ENCODE measurements at places on chromosomes 12 and 14. TPM values are rescaled to one million over a fixed set of nuclear protein-coding genes. Genes with fewer than 3 reads are reported as not detected.

- no peak overlapping the region for H3K4me3 ChIP-seq
- no peaks in the 10 kb centered on the region for H3K27me3 ChIP-seq
- H3K36me3 ChIP-seq = peaks cover 16% of the 10 kb centered on the region
- H3K27ac ChIP-seq = peak overlapping the region; percentile 39
- H3K4me1 ChIP-seq = peaks cover 66% of the 10 kb centered on the region
- DNase-seq = no peak
These were observed 8.5 kb downstream of the CTDSP2 start for GRCh38 chr12:57837864-57838562.

The SERPINA4 gene
- 0.52 TPM for total RNA-seq

DNA sequence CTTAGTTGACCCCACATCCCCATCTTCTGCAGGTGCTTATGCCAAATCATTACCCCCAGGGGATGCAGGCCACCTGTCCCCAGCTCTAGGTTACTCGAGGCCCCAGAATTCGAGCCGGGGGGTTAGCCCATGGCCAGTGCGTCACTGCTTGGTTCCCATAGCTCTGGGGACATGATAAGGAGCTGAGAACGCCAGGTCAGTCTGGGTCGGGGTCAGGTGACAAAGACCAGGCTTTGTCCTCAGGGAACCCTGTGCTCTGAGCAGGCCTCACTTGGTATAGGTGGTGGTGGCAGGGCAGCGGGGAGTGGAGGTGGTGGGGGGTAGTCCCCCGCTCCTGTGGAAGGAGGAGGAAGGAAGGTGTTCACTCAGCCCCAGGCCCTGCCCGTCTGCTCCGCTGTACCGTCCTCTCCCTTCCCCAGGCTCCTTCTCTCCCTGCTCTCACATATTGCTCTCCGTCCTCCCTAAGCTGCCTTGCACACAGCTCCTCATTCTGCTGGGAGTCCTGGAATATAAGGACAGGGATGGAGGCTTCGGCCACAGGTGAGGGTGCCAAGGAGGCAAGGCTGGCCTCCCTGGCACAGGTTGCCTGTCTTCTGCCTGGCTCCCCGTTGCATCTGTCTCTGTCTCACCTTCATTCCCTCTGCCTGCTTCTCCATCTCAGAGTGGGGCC lies 2.0 kb upstream of the MYH6 start:
- no peaks in the 10 kb centered on the region for H3K36me3 ChIP-seq
- no peaks in the 10 kb centered on the region for H3K4me1 ChIP-seq
- H3K27me3 ChIP-seq = no peaks in the 10 kb centered on the region

GRCh38 chr12:124087266-124088051 lies 114.4 kb downstream of the ZNF664 start:
- H3K27me3 ChIP-seq = no peaks in the 10 kb centered on the region
- no peak overlapping the region for H3K4me3 ChIP-seq
- H3K27ac ChIP-seq = no peak overlapping the region
- no peak for DNase-seq

- H3K36me3 ChIP-seq = no peaks in the 10 kb centered on the region
- H3K27me3 ChIP-seq = no peaks in the 10 kb centered on the region
- no peak overlapping the region for H3K4me3 ChIP-seq
- H3K27ac ChIP-seq = no peak overlapping the region
These were observed 92.8 kb downstream of the SLC15A5 start for GRCh38 chr12:16184681-16185080.

DNA sequence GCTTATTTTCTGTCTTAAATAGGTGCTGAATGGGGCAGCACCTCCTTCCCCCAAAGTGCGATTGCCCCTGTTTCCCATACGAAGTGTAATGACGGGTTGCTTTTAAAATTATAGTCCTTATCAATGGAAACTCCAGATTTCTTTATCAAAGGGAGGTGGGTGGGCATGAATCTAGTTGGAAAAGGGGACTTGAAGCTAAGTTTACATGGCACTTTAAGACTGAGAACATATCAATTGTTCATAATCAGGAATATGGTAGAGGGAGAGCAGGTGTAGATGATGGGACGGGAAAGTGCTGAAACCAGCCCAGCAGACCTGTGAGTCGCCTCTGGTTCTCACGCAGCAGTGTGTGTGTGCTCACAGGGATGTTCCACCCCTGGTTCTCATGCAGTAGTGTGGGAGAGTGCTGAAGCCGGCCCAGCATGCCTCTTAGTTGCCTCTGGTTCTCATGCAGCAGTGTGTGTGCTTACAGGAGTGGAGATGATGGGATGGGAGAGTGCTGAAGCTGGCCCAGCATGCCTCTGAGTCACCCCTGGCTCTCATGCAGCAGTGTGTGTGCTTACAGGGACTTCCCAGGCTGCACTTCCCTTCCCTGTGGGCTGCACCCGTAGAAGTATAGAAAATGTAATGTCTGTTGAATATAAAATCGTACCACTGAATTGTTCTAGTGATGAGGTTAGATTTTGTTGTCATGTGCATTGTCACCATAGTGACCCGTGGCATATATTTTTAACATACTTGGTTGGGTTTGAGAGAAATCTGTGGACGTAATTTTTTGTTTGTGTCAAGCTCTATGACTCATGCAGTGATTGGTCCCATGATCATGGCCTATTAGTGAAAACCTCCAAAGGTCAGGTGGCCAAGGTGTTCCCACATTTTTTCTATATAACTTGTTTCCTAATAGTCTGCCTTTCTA lies 51.6 kb downstream of the GPATCH2L start:
- no peak overlapping the region for H3K4me3 ChIP-seq
- no peak for DNase-seq
- no peak overlapping the region for H3K27ac ChIP-seq
- H3K27me3 ChIP-seq = no peaks in the 10 kb centered on the region

The TAS2R9 gene
- not detected for total RNA-seq

GRCh38 chr12:111298582-111299436 lies 70.1 kb downstream of the PHETA1 start:
- no peak overlapping the region for H3K4me3 ChIP-seq
- no peak overlapping the region for H3K27ac ChIP-seq
- no peaks in the 10 kb centered on the region for H3K36me3 ChIP-seq
- DNase-seq = peak; percentile 50
- H3K4me1 ChIP-seq = no peaks in the 10 kb centered on the region

- H3K36me3 ChIP-seq = no peaks in the 10 kb centered on the region
- DNase-seq = no peak
- no peaks in the 10 kb centered on the region for H3K27me3 ChIP-seq
- H3K27ac ChIP-seq = no peak overlapping the region
- no peak overlapping the region for H3K4me3 ChIP-seq
These were observed 123.7 kb upstream of the GARIN6 start for GRCh38 chr12:99523853-99524252.

The LRTM2 gene
- total RNA-seq = 0.05 TPM

GRCh38 chr14:59895721-59896120 lies 24.2 kb upstream of the LRRC9 start:
- H3K27me3 ChIP-seq = peaks cover 3% of the 10 kb centered on the region
- H3K4me1 ChIP-seq = no peaks in the 10 kb centered on the region
- H3K36me3 ChIP-seq = no peaks in the 10 kb centered on the region
- H3K27ac ChIP-seq = no peak overlapping the region

DNA sequence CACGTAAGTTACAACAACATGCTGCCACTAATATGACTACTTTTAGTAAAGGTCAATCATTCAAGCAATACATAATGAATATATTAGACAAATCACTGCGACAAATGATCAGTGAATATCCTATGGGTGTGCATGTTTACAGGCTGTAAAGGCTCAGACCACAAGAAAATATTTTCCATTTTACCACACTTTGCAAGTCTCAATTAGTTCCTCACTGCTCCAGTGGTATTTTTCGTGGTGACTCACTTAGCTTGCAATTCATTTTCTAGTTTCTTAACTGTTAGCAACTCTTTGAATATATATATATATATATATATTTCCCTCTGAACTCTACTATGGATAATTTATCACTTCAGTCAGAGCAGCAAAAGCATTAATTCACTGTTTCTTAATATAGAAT lies 96.9 kb downstream of the EML5 start:
- no peaks in the 10 kb centered on the region for H3K4me1 ChIP-seq
- no peaks in the 10 kb centered on the region for H3K36me3 ChIP-seq
- H3K27ac ChIP-seq = no peak overlapping the region
- DNase-seq = no peak
- H3K27me3 ChIP-seq = no peaks in the 10 kb centered on the region
- H3K4me3 ChIP-seq = no peak overlapping the region

DNA sequence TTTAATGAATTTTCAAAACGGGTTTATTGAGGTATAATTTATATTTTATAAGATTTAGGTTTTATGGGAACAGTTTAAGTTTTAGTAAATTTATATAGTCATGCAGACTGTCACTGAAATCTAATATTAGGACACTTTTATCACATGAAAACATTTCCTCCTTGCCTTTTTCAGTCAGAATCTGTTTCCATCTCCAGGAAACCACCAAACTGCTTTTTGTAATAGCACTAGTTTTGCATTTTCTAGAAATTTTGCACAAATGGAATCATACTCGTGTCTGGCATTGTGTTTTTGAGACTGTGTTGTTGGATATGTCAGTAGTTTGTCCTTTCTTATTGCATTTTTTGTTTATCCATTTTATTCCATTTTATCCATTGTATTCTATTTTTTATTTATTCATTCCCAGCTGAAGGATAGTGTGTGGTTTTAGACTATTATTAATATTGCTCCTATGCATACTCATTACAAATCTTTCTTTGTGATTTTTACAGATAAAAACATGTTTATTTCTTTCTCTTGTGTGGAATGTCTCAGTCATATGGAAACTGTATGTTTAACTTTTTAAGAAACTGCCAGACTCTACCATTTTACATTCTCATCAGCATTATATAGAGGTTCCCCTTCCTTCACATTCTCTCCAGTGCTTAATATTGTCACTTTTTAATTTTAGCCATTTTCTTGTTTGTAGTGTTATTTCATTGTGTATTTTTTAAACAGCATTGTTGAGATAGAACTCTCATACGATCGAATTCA lies 26.5 kb downstream of the PALS1 start:
- H3K4me3 ChIP-seq = no peak overlapping the region
- peaks cover under 1% of the 10 kb centered on the region for H3K36me3 ChIP-seq
- no peaks in the 10 kb centered on the region for H3K27me3 ChIP-seq
- no peaks in the 10 kb centered on the region for H3K4me1 ChIP-seq
- no peak overlapping the region for H3K27ac ChIP-seq

GRCh38 chr12:58969237-58969636 lies 48.9 kb upstream of the LRIG3 start:
- DNase-seq = no peak
- H3K4me3 ChIP-seq = no peak overlapping the region
- H3K4me1 ChIP-seq = no peaks in the 10 kb centered on the region
- no peak overlapping the region for H3K27ac ChIP-seq

- H3K4me1 ChIP-seq = peaks cover 10% of the 10 kb centered on the region
- no peak overlapping the region for H3K4me3 ChIP-seq
- no peak overlapping the region for H3K27ac ChIP-seq
- peaks cover 52% of the 10 kb centered on the region for H3K36me3 ChIP-seq
- no peaks in the 10 kb centered on the region for H3K27me3 ChIP-seq
- no peak for DNase-seq
These were observed 3.6 kb downstream of the STAT6 start for GRCh38 chr12:57107456-57108155.

The ABCB9 gene
- 2.1 TPM for total RNA-seq

- H3K27me3 ChIP-seq = no peaks in the 10 kb centered on the region
- H3K4me1 ChIP-seq = no peaks in the 10 kb centered on the region
- DNase-seq = no peak
- no peak overlapping the region for H3K27ac ChIP-seq
- no peak overlapping the region for H3K4me3 ChIP-seq
These were observed 80.8 kb downstream of the RAD52 start for GRCh38 chr12:868722-869121.

GRCh38 chr12:123233505-123234308 lies 471 bp downstream of the MTRFR start:
- H3K4me3 ChIP-seq = peak overlapping the region; percentile 65
- peaks cover 28% of the 10 kb centered on the region for H3K4me1 ChIP-seq
- no peak for DNase-seq
- peaks cover 28% of the 10 kb centered on the region for H3K36me3 ChIP-seq
- peak overlapping the region; percentile 99 for H3K27ac ChIP-seq
- no peaks in the 10 kb centered on the region for H3K27me3 ChIP-seq

DNA sequence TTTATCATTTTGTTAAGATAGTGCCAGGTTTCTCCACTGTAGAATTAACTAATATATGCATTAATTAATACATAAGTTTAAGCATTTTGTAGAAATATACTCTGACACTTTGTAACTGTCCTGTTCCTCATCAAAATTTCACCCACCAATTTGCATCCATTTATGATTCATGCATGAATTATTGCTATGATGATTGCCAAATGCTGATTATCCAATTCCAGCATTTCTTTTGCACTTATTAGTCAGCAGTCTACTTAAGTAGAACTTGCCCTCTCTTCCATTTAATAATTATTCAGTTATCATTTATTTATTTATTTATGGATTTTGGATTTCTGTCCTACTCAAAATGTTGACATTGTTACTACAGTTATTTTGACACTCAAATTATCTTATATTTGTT lies 72.2 kb downstream of the SLC6A15 start:
- no peak overlapping the region for H3K4me3 ChIP-seq
- no peaks in the 10 kb centered on the region for H3K36me3 ChIP-seq
- H3K27me3 ChIP-seq = no peaks in the 10 kb centered on the region
- no peak for DNase-seq

DNA sequence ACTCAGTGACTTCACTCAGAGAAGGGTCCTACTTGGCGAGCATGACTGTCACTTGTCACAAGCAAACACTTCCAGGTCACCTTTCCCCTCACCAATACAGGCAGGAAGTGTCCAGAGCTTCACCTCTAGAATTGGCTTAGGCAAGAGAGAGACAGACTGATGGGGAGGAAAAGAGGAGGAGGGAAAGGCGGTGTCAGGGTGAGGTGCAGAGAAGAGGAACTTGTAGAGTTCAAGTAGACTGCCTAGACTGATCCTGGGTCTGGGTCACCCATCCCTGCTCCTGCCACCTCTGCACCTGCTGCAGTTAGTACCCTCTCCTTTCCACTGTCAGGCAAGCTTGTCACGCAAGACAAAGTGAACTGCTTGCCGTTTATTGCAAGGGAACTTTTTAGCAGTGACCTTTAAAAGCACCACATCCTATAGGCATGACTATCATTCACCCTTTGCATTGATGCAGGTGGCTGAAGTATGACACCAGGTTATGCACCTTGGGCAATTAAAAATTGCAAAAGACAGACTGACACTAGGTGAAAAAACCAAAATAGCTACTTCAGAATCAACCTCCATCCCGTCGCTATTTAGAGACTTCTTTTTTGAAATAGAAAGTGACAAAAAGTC lies 292.4 kb downstream of the SYT1 start:
- H3K36me3 ChIP-seq = no peaks in the 10 kb centered on the region
- no peak overlapping the region for H3K4me3 ChIP-seq
- H3K27me3 ChIP-seq = no peaks in the 10 kb centered on the region
- DNase-seq = no peak
- H3K4me1 ChIP-seq = no peaks in the 10 kb centered on the region

GRCh38 chr14:65461730-65462129 lies 49.2 kb downstream of the FUT8 start:
- DNase-seq = no peak
- H3K27ac ChIP-seq = no peak overlapping the region
- no peaks in the 10 kb centered on the region for H3K4me1 ChIP-seq

GRCh38 chr14:24329073-24329663 lies 5.7 kb downstream of the ADCY4 start:
- H3K36me3 ChIP-seq = no peaks in the 10 kb centered on the region
- no peak for DNase-seq
- H3K4me1 ChIP-seq = peaks cover 35% of the 10 kb centered on the region
- no peak overlapping the region for H3K27ac ChIP-seq

The MVK gene
- total RNA-seq = 7.2 TPM

GRCh38 chr12:31491241-31491794 lies 99.6 kb downstream of the DENND5B start:
- no peaks in the 10 kb centered on the region for H3K27me3 ChIP-seq
- H3K4me3 ChIP-seq = no peak overlapping the region
- no peak for DNase-seq
- H3K27ac ChIP-seq = no peak overlapping the region

- H3K27me3 ChIP-seq = no peaks in the 10 kb centered on the region
- no peaks in the 10 kb centered on the region for H3K36me3 ChIP-seq
- H3K4me3 ChIP-seq = no peak within 1 kb of the TSS
- H3K4me1 ChIP-seq = no peaks in the 10 kb centered on the region
- H3K27ac ChIP-seq = no peak within 1 kb of the TSS
- no peak for DNase-seq
These were observed at the start of gene TBPL2 for GRCh38 chr14:55440385-55440784. Gene TBPL2, minus strand, starts transcription at chr14:55440616. Its CDS starts 167 bp downstream, at chr14:55440449.
